Glutamatergic neuron (in vitro differentiated cells): ENCODE measurements at places on chromosomes 11 and 22. TPM values are rescaled to one million over a fixed set of nuclear protein-coding genes. Genes with fewer than 3 reads are reported as not detected.

The OR51B5 gene
- total RNA-seq = not detected

The CHRNA10 gene
- 0.91 TPM for total RNA-seq

The SMTNL1 gene
- total RNA-seq = not detected

The FCHSD2 gene
- 19.7 TPM for total RNA-seq

The RBMXL2 gene
- total RNA-seq = not detected

The RIMBP3B gene
- 0.07 TPM for total RNA-seq

The ZNF202 gene
- total RNA-seq = 18.2 TPM

The MS4A15 gene
- not detected for total RNA-seq

The FADS2 gene
- total RNA-seq = 701 TPM

The B4GAT1 gene
- 42.7 TPM for total RNA-seq
